IMR-90 (cell line): ENCODE measurements at places on chromosomes 12 and 14. TPM values are rescaled to one million over a fixed set of nuclear protein-coding genes. Genes with fewer than 3 reads are reported as not detected.

Gene NYNRIN
- 1.7 and 2.2 TPM in 2 replicates for total RNA-seq

Gene MUCL1
- not detected in 2 replicates for total RNA-seq

Gene PTPRR
- total RNA-seq, result 0.18 and 0.28 TPM in 2 replicates

Gene OTX2
- not detected in 2 replicates for total RNA-seq

Gene TAS2R46
- 3.3 and 4.7 TPM in 2 replicates for total RNA-seq

Gene IFNG-AS1
- not detected in 2 replicates for total RNA-seq

Gene RERGL
- total RNA-seq, result not detected in 2 replicates

Gene GZMH
- total RNA-seq, result not detected in 2 replicates

Gene RNASE4
- 8.1 and 10.4 TPM in 2 replicates for total RNA-seq

Gene SLC6A15
- 0.72 and 1.4 TPM in 2 replicates for total RNA-seq

Gene OAS3
- 4.1 and 4.4 TPM in 2 replicates for total RNA-seq

Gene FAM181A
- not detected in 2 replicates for total RNA-seq

Gene LALBA
- total RNA-seq, result not detected in 2 replicates

Gene TAS2R7
- not detected in 2 replicates for total RNA-seq

Gene KERA
- not detected in 2 replicates for total RNA-seq

Gene PPP1R36
- total RNA-seq, result 0.28 and 0.54 TPM in 2 replicates

Gene C12orf60
- total RNA-seq, result 1.1 TPM in 2 replicates

Gene LRIG3
- 63.9 and 71.2 TPM in 2 replicates for total RNA-seq

Gene HOXC9
- not detected in 2 replicates for total RNA-seq

Gene KCNK13
- not detected in 2 replicates for total RNA-seq

Gene SRSF9
- 102 and 196 TPM in 2 replicates for total RNA-seq

Gene PRPH
- not detected in 2 replicates for total RNA-seq

Gene DLGAP5
- total RNA-seq, result 19.0 and 40.3 TPM in 2 replicates

Gene SLC8A3
- under 0.01 TPM in 1 of 2 replicates, not detected in the other for total RNA-seq

Gene LRRIQ1
- under 0.01 and 0.28 TPM in 2 replicates for total RNA-seq

Gene MDGA2
- total RNA-seq, result not detected in 2 replicates

Gene NELL2
- 0.18 and 0.28 TPM in 2 replicates for total RNA-seq

Gene ZC3H10
- 3.3 and 3.6 TPM in 2 replicates for total RNA-seq

Gene KIAA0586
- total RNA-seq, result 36.7 and 44.4 TPM in 2 replicates

Gene NGB
- total RNA-seq, result not detected in 2 replicates

Gene TSPAN11
- 0.18 and 0.28 TPM in 2 replicates for total RNA-seq

Gene STYX
- total RNA-seq, result 7.5 and 20.0 TPM in 2 replicates

Gene GALNT8
- not detected in 2 replicates for total RNA-seq

Gene TAMALIN
- 2.5 and 2.7 TPM in 2 replicates for total RNA-seq

Gene DTX3
- 2.8 and 2.9 TPM in 2 replicates for total RNA-seq

Gene INHBE
- 0.56 and 0.90 TPM in 2 replicates for total RNA-seq

Gene TMEM116
- total RNA-seq, result 4.7 and 8.4 TPM in 2 replicates

Gene GARIN6
- total RNA-seq, result not detected in 2 replicates

Gene SMCO2
- total RNA-seq, result not detected in 2 replicates

Gene TMEM63C
- total RNA-seq, result under 0.01 TPM in 1 of 2 replicates, not detected in the other

Gene CD27
- not detected in 2 replicates for total RNA-seq

Gene LAG3
- not detected in 2 replicates for total RNA-seq

Gene C12orf75
- 145 and 216 TPM in 2 replicates for total RNA-seq

Gene BDKRB1
- total RNA-seq, result 51.4 and 56.5 TPM in 2 replicates

Gene OASL
- total RNA-seq, result under 0.01 TPM in 2 replicates

Gene TGM1
- total RNA-seq, result 0.56 and 0.72 TPM in 2 replicates

Gene ANKRD13A
- 364 and 449 TPM in 2 replicates for total RNA-seq

Gene CELA1
- not detected in 2 replicates for total RNA-seq

Gene ADAM20
- total RNA-seq, result 0.18 and 0.28 TPM in 2 replicates
